ENCODE measurements at places on chromosomes 4 and X.

- no peak for DNase-seq
Observed at GRCh38 chr4:54784161-54784671, 126.5 kb downstream of the KIT start.

- no peak for DNase-seq
Observed at GRCh38 chr4:18007625-18008024, 13.9 kb downstream of the LCORL start.

DNA sequence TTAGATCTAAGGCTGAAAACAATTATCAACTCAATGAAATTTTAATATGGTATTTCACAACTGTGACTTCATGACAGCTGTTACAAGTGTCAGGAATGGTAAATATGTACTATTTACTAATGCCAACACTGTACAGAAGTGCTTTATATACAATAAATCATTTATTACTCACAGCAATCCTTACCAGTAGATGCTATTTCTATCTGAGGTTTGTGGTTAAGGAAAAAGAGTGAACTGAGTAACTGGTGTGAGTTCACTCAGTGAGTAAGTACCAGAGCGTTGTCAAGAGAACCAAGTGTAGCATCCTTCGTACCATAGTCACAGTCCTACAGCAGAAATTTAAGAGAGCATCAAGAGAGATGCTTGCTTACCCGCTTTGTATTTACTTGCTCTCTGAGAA is 23.3 kb downstream of the MTHFD2L start:
- no peak for DNase-seq

DNA sequence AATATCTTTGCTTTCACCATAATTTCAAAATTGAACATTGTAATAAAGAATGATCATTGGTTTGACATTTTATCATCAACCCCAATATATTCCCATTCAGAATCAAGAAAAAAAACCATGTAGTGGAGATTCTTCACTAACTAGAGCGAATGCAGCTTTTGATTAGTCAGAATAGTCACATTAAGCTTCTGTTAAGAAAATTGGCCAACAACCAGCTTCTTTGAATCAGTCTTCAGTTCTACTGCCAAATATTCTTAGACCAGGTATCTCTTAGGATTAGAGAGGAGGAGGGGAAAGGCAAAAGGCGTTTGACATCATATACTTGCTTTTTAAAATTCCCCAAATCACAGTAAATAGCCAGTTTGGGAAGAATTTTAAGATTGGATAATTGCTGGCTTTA is 22.2 kb upstream of the TBC1D8B start:
- DNase-seq, result no peak

DNA sequence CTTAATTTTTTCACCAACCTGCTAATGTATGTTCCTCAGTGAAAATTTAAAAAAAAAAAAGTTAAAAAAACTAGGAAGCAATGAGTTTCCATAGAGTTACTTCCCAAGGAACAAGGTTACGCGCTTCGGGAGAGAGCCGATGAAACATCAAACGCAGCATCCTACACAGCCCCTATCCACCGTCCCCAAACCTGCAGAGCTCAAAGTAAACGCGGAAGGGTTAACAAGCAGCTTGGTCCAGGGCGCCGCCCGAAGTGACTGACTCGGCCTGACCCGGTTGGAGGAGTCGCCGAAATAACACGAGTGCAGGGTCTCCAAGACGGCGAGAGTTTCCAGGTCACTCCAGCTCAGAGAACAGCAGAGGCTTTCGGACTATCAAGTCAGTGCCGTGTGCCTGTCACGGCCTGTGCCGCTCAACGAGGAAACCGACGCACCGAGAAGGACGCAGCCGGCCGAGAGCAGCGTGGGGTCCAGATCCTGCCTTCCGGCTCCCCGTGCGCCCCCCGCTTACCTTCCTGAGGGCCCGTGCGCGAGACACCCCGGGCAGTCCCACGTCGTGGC is 512 bp downstream of the NOP14 start:
- peak; percentile 30 for DNase-seq

- no peak for DNase-seq
Observed at GRCh38 chrX:107467271-107467670, 17.8 kb downstream of the FRMPD3 start.

DNA sequence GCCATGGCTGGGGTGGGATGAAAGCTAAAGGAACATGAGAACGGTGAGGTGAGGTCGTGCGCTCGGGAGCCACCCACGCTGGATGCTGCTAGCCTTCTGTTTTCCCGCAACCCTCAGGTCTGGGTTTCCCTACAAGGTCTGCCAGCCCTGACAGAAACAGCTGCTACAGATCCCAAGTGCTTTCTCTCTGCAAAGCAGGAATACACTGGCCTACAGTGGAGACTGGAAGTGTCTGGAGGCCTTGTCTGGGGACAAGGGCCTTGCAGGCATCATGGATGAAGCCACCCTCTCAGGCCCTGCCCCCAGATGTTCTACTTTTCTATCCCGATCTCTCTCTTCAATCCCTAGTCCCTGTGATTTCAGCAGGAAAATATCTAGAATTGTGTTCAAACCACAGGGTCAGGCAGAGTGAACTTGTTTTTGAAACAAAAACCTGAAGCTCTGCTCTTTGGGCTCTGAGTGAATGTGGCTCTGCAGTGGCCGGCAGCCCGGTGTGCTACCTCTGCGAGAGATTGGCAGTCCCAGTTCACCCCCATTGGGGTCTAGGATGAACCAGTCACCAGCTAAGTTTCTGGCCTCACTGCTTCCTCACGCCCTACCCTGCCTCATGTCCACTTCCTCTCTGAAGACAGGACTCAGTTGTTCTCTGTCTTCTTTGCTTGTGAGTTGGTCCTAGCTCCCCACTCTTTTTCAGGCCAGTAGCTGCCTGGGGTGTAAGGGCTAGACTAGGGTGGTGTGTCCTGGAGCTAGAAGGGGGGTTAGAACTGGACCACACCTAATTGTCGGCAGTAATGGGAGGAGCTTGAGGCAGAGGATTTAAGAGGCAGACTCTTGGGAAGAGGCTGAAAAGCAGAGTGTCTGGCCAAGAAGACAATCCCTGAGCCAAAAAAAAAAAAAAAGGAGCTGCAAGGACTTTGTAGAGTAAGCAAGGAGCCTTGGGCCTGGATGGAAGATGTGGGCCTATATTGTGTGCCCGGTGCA is 89.6 kb downstream of the RTL5 start:
- no peak for DNase-seq

DNA sequence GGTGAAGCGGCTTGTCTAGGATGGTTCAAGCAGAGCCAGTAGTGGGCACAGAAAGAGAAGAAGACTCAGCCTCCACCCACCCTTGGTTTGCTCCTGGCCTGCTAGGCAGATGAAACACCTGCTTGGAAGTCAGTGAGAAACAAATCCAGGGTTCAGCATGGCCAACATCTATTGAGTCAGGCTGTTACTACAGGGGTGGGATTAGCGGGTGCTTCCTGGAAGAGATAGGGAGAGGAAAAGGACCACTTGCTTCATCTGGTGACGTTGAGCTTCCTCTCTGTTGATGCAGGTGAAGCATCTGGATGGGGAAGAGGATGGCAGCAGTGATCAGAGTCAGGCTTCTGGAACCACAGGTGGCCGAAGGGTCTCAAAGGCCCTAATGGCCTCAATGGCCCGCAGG is 3.0 kb downstream of the MAGED2 start:
- no peak for DNase-seq

DNA sequence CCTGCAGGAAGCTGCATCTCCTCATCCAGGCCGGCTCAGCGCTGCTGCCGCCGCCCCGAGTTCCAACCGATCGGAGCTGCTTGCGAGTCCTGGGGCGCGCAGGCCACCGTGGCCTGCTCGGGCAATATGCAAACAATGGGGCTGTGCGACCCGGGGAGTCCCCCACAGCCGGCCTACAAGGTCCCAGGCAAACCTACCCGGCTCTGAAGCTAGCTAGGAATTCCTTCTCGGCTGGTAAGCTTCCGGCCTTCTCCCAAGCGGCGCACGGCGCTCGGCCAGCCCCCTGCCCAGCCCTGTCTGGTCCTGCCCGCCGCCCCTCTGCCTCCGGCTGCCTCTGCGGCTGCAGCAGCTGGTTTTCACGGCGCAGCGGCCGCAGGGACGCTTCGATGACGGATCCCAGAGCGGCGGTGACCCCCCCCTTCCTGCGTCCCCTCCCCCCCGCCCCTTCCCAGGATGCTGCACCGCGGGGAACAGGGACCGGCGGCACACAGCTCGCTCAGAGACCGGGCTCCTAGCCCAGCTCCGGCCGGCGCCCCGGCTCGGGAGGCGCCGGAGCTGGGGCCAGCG is 59.4 kb downstream of the TSC22D3 start:
- DNase-seq, result no peak

- no peak for DNase-seq
Observed at GRCh38 chr4:13938299-13938698, 310.8 kb upstream of the BOD1L1 start.

DNA sequence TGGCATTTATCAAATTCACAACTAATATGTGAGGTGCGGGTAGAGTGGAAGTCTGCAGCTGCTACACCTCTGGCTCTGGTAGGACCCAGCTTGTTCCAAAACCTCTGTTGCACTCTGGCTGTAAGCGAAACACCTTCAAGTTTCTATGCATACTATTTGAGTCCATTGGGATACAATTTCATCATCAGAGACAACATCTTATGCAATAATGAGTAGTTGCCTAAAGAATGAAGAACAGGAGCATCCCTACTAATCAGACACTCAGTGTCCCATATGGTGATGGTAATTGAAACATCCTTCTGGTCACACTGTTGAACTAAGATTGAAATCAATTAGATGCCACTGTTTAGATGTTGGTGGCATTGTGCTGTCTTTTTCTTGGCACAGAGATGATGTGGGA is 178.4 kb downstream of the MGST2 start:
- no peak for DNase-seq

GRCh38 chr4:147285751-147286150 is 195.1 kb upstream of the EDNRA start:
- DNase-seq, result no peak

GRCh38 chr4:122099896-122100295 is 52.2 kb upstream of the BLTP1 start:
- no peak for DNase-seq

GRCh38 chr4:26503844-26504243 is 13.6 kb upstream of the CCKAR start:
- DNase-seq, result no peak

DNA sequence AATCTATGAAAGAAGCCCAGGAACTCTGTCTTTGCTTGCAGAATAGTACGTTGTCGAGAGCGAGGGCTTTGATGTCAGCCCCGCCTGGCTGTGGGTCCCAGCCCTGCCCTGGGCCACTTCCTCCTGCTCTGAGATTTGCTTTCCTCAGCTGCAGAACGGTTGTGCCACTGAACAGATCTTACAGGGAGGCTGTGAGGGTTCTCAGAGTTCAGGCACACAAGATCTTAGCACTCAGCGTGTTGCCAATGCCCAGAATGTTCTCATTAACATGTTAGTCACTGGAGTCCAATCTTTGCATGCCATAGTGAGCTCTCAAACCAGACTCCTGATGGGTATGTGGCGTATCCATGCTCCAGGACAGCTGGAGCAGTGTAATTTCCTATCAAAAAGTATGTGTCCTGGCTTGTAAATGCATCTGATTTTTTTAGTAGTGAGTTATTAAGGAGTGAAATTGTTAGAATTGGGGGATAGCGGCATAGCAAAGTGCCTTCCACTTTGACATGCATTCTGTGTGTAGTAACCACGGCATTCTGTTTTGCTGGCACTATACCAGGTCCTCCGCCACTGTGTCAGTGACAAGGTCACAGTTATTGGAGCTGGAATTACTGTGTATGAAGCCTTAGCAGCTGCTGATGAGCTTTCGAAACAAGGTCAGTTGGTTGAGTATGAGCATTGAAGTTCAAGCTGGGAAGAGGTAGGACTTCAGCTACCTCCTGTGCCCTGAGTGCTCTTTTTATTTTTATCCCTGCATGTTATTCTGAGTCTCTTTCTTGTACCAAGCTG is 31.6 kb downstream of the TKTL1 start:
- DNase-seq, result no peak

- no peak for DNase-seq
Observed at GRCh38 chr4:16626945-16627344, 271.5 kb downstream of the LDB2 start.

DNA sequence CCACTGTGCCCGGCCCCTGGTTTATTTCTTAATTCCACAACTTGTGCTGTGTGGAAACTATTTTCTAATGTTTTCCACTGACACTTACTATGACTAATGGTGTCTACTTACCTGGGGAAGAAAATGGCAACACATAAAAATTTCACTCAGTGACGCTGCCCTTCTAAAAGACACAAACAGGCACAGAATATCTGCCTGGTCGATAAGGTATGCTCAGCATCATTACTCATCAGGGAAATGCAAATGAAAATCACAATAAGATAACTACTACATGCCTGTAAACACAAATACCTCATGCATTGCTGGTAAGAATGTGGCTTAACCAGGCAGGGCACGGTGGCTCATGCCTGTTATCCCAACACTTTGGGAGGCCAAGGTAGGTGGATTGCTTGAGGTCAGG is 61.6 kb downstream of the UBE2K start:
- DNase-seq, result no peak

DNA sequence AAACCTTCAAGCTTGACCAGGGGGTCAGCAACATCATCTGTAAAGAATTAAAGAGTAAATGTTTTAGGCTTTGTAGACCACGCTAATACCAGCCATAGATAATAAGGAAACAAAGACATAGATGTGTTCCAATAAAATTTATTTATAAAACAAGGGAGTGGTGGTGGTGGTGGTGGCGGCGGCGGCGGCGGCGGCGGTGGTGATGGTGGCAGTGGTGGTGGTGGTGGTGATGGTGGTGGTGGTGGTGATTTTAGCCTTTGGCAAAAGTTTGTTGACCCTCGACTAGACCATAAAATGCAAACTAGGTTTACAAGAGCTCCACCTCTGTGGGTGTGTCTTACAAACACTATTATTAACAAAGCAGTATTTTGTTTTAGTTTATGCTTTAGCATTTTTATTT is 222.3 kb upstream of the SPOCK3 start:
- no peak for DNase-seq

DNA sequence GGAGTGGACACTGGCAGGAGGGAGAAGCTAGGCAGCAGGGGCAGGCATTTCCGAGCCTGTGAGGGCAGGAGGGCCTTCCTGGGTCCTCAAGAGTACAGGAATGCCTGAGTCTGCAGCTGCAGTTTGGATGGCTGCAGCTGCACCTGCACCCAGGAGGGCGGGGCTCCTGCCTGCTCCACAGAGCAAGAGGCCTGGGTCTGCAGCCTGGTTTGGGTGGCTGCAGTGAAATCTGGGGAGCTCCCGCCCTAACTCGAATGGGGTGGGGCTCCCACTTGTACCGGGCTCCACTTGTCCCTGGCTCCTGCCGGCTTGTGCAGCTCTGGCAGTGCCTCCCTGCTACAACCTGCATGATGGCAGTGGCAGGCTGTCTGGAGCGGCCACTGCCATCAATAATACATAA is 436.0 kb downstream of the ARHGAP24 start:
- DNase-seq, result no peak

GRCh38 chrX:15127010-15127409 is 142.9 kb downstream of the ASB9 start:
- DNase-seq, result no peak

DNA sequence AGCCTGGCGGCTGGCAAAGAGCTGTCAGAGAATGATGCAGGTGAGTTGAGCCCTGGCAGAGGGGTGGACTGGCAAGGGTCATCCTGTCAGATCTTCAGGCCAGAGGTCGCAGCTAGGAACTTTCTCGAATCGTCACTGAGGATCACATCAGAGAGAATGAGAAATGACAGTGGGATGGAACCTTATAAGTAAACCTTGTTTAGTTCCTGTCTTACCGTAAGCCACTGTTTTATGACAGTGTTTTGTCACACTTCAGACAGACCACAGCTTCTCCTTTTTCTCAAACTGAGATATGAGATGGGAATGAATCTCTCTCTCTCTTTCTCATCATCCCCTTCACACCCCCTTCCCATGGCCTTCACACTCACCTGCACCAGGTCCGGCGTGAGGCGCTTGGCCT is 9.3 kb downstream of the DIPK2B start:
- no peak for DNase-seq
